ENCODE measurements at places on chromosomes 5 and 9.

- no peak for DNase-seq
Observed at GRCh38 chr5:147175516-147176097, 59.2 kb upstream of the STK32A start.

DNA sequence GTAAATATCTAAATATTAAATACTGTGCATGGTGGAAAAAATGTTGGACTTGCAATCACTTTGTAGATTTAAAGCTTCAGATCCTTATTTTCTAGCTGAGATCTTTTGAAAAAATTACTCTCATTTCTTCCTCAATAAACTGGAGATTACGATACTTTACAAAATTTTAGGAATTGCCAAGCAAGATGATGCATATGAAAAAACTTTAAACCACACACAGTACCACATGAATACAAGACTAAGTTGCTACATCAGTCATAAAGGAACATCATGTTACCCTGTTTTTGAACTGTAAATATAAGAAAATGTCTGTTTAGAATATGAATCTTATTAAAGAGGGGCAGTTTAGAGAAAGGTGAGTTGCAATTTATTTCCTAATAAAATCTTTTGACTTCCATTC, 703.6 kb upstream of the NUDT12 start:
- no peak for DNase-seq

DNA sequence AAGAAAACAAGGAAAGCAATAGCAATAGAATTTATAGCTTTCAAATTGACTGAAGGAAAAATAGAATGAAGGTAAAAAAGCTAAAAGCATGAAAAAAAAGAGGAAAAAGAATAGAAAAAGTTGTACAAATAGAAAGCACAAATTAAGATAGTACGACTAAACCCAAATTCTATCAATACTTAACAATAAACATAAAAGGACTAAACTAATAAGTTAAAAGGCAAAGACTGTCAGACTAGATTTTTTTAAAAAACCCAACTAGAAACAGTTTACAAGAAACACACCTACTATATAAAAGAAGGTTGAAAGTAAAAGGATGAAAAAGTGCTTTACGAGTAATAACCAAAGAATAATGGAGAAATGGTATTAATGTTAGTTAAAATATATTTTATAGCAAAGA, 34.7 kb upstream of the NRARP start:
- DNase-seq, result no peak

DNA sequence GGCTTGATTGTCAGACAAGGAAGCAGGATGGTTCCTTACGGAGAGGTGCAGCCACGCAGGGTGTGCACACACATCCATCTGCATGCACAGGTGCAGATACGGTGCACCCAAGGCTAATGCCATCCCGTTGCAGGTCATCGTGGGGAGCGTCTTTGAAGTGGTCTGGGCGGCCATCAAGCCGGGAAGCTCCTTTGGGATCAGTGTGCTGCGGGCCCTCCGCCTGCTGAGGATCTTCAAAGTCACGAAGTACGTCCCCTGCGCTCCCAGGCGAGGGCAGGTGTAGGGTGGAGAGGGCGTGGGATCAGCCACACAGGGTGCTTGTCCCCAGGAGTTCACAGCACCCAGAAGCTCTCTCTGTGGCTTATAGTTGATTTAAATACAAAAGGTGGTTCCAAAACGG, 106.4 kb downstream of the CACNA1B start:
- DNase-seq, result no peak

DNA sequence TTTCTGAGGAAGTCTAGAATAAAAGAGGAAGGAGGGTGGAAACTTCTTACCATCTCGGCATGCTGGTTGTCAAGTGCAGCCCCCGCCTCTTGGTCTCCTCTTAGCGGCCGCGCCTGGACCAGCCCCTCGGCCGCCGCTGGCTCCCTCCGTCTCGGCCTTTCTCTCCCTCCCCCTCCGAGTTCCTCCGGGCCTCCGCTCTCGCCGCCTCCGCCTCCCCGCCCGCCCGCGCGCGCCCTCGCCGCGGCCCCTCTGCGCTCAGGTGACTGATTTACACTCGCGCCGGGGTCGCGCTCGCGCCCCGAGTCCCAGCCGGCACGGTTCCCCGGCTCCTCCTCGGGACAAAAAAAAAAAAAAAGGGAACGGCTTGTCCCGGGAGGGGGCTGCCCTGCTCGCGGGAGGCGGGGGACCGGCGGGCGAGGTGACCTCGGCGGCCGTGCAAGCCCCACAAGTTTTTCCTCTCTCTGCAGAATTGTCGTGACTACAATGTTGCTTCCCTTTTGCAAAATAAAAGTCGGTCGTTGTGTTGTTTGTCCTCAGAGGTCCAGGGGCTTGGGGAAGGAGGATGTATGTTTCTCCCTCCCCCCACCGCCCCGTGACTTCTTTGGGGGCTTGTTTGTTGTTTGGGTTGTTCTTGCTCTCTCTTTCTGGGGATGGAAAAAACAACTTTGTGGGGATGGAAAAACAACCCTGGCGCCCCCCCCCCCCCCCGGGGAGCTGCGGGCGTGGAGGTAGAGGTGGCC, at the start of gene BNC2:
BNC2 (minus strand) TSS at position 75 of the 740 bp plus-strand sequence; CDS start at position 53, 22 bp downstream.
- no peak for DNase-seq

GRCh38 chr5:54772231-54772630, 213.2 kb downstream of the ESM1 start:
- no peak for DNase-seq

- DNase-seq, result no peak
Observed at GRCh38 chr5:107063511-107063910, 607.2 kb downstream of the EFNA5 start.

- DNase-seq, result no peak
Observed at GRCh38 chr9:96720435-96720834, 57.5 kb downstream of the ZNF510 start.

DNA sequence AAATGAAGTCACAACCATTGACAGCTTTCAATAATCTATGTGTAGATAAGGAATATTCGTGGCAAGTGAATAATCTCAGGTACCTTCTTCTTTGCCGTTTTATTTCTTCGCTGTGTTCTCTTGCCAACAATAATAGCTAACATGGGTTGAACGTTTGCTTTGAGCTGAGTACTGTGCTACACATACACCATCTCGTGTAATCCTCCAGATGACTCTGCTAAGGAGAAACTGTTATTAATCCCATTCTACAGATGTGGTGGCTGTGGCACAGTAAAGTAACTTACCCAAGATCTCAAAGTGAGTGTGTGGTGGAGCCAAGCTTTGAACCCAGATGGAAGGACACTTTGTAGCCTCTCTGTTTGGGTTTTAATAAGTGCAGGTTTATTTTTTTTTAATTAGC, 179.7 kb downstream of the C9orf152 start:
- DNase-seq, result no peak

DNA sequence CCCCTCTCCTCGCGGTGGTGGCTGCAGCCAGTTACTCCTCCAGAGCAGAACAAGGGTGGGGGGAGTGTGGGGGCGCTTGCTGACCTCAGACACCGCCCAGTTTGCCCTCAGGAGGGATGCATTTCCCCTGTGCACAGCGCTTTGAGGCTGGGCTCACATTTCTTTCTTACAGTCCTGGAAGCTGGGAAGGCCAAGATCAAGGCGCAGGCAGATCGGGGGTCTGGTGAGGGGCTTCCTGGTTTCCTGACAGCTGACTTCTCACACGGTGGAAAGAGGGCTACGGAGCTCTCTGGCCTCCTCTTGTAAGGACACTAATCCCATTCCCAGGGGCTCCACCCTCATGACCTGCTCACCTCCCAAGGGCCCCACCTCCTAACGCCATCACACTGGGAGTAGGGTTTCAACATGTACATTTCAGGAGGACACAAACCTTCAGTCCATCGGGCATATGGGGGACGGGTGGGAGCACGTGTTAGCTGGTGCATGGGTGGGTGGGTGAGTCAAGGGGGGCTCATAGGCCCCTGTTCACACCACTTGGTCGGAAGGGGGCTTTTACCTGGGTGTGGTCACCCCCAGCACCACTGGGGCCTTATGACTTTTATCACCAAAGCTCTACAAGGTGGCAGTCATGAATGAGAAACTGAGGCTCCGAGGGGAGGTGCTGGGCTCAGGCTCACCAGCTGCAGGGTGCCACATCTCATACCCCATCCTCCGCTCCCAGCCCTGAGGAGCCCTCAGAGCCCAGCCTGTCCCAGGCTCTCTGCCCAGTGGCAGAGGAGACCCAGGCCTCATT, 7.7 kb upstream of the SCGB3A1 start:
- no peak for DNase-seq

- no peak for DNase-seq
Observed at GRCh38 chr5:138351517-138351916, 968 bp upstream of the KDM3B start.

Measured in stimulated activated CD4-positive, alpha-beta T cell treated with anti-CD3 and anti-CD28 coated beads, Interleukin-12 subunit alpha, Interleukin-12 subunit beta, amount 100 ng/mL, for 4 hours (primary cell).